ENCODE measurements at places on chromosomes 6 and 20.

DNA sequence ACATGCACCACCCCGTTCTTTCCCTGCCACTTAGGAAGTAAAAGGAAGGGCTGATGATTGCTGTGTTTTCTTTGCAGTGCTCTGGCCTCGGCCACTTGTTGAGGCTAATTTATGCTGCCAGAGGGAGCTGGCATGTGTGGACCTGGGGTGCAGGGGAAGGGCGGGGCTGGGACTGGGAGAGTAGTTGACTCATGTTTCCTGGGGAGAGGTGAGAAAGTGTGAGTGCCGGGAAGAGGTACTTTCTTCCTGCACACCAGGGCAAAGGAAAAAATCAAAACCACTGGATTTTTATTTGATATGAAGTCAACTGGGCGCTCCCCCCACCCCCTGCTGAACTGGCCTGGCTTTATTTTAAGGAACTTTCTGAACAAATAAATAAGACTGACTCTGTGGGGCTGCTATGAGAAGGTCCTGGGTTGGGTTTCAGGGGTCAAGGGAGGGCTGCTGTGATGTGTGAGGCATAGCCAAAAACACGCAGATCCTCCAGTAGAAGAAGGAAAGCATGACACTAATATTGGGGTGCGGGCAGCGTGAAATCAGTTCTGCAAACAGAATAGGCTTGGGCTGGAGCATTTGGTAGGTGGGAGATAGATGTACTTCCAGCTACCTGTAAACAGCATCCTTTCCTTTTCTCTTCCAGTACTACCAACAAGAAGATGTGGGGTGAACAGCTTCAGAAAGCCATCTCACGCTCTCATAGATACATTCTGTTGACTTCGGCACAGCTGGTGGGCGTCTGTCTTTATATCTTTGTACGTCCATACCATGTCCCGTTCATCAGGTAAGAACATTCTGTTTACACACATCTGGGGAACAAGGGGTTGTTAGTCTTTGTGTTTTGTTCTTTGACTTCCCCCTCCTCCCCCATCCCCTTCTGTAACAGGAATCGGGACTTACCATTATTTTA is 87.5 kb downstream of the SYNJ2 start:
- peak; percentile 80 for DNase-seq

GRCh38 chr20:62674370-62674769 is 32.1 kb downstream of the SLCO4A1 start:
- DNase-seq, result no peak

- DNase-seq, result peak; percentile 93
Observed at GRCh38 chr6:157760589-157761330, 62.3 kb upstream of the SNX9 start.

GRCh38 chr6:89118931-89119330 is 1.1 kb upstream of the SRSF12 start:
- no peak for DNase-seq

GRCh38 chr6:18632670-18633410 is 245.7 kb downstream of the RNF144B start:
- peak; percentile 30 for DNase-seq
